CD4-positive, alpha-beta T cell treated with Interleukin-12 subunit alpha and Interleukin-12 subunit beta, for 1 hour (primary cell): ENCODE measurements at places on chromosomes 1 and 21.

DNA sequence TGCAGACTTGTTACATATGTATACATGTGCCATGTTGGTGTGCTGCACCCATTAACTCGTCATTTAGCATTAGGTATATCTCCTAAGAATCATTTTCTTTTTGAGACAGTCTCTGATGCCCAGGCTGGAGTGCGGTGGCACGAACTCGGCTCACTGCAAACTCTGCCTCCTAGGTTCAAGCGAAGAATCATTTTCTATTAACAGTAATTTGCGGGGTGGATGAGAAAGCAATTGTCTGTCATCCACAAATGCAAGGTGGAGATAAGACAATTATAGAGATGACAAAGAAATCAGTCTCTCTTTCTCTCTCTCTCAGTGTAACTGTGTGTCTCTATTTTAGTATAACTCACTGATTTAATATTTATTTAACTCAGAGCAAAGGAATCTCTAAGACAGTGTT lies 131.0 kb upstream of the KIAA1614 start:
- no peak for DNase-seq

DNA sequence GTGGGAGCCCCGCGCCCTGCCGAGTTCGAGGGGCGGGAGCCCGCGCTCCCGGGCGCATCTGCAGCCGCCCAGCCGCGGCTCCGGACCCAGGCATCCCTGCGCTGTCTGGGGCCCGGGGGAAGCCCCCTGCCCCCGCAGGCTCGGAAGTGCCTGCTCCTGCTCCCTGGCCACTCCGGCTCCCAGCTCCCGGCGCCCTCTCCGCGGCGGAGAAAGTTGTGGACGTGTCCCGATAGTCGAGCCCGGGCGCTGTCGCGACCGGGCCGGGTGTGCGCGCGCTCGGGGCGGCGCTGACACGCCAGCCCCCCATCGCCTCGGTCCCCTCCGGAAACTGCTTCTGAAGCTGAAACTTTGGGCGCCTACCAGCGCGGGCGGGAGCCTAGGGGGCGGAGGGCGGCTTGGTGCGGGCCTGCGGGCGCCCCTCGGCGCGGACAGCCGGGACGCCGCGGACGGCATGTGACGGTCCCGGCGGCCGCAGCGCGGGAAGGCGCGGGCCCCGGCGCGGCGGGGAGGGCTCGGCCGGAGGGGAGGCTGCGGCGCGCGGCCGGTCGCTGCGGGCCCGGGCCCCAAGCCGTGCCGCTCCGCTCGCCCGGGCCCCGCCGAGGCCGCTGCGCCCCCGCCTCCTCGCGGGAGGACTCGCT lies 515 bp downstream of the MAN1C1 start:
- DNase-seq, result peak; percentile 35

DNA sequence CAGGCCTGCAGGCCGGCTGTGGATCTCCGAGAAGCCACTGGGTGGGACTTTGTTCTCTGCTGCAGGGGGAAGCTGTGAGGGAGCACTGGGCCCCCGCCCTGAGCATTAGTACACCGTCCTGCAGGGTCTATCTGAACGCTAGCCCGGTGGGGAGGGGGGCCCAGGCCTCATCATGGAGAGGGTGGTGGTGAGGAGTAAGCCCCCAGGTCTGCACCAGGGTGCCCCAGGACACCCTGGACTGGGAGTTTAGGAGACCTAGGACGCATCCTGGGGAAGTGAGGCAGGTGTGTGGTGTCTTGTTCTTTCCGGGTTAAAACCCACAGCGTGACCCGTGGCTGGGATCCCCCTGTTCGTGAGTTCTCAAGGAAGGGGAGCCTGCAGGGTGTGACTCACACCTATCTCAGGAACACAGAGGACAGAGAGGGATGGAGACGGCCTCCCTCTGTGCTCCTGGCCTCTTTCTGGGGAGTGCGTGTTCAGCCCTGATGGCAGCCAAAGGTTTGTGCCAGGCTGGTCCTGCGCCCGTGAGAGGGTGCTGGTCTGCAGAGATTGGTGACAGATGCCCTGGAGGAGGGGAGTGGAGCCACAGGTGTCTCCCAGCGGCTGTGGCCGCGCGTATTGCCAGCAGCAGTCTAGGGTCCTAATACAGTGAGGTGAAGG lies 44.8 kb downstream of the AGPAT3 start:
- DNase-seq, result no peak

DNA sequence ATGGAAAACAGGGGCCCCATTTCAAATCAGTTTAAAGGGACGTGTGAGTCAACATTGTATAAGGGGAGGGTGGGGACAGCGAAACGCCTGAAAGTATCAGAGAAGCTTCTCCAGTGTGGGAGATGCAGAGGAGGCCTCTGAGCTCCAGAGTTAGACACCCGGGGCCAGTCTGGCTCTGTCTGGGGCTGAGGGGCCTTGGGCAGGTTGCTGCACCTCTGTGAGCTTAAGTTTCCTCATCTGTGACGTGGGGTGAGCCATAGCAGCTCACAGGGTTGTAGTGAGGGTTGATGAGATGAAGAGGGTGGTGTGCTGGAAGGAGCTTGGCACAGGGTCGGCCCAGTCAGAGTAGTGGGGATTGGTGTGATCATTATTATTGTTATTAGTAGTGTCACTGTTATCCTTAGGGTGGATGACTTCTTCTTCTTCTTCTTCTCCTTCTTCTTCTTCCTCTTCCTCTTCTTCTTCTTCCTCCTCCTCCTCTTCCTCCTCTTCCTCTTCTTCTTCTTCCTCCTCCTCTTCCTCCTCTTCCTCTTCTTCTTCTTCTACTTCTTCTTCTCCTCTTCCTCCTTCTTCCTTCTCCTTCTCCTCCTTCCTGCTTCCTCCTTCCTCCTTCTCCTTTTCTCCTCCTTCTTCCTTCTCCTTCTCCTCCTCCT lies 282.0 kb downstream of the PTPRU start:
- no peak for DNase-seq

GRCh38 chr21:24870633-24871032 lies 736.6 kb downstream of the MRPL39 start:
- no peak for DNase-seq

DNA sequence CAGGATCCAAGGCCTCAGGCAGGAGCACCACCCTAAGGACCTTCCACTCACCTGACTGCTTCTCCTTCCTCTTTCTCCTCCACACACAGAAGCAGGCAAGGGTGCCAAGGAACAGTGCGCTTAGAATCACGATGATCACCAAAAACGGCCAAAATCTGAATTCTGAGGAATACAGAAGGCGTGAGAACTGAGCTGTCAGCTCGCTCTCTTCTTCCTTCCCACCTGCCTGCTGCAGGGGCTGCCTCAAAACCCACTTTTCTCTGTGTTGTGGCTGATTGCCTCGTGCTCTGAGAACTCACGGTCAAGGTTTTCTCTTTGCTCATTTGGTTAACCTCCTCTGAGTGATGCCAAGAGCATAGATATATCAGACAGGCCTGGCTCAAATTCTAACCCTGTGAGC lies 23.8 kb downstream of the CD244 start:
- DNase-seq, result no peak

- no peak for DNase-seq
Observed at GRCh38 chr1:33930346-33931110, 66.6 kb downstream of the HMGB4 start.

DNA sequence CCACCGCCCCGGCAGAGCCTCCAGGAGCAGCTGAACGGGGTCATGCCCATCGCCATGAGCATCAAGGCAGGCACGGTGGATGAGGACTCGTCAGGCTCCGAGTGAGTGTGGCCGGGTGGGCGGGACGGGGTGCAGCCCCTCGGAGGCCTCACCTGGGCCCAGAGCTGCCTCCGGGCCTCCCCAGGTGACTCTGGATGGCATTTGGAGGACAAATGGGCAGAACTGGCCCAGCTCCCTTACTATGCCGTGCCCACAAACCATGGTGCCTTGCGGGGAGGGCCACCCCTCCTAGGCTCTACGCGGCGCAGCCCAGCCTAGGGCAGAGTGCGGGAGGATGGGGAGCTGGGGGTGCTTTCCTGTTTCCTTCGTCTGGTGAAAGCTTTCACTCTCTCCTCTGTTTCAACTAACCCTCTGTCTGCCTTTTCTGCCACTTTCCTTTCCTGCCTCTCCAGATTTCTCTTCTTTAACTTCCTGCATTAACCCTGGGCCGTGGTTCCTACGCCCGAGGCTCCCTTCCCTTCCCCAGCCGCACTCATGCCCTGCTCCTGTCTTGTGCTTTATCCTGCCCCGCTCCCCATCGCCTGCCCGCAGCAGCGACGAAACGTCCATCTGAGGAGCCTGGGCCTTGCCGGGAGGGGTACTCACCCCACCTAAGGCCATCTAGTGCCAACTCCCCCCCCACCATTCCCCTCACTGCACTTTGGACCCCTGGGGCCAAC lies 9.2 kb downstream of the PSRC1 start:
- DNase-seq, result no peak

DNA sequence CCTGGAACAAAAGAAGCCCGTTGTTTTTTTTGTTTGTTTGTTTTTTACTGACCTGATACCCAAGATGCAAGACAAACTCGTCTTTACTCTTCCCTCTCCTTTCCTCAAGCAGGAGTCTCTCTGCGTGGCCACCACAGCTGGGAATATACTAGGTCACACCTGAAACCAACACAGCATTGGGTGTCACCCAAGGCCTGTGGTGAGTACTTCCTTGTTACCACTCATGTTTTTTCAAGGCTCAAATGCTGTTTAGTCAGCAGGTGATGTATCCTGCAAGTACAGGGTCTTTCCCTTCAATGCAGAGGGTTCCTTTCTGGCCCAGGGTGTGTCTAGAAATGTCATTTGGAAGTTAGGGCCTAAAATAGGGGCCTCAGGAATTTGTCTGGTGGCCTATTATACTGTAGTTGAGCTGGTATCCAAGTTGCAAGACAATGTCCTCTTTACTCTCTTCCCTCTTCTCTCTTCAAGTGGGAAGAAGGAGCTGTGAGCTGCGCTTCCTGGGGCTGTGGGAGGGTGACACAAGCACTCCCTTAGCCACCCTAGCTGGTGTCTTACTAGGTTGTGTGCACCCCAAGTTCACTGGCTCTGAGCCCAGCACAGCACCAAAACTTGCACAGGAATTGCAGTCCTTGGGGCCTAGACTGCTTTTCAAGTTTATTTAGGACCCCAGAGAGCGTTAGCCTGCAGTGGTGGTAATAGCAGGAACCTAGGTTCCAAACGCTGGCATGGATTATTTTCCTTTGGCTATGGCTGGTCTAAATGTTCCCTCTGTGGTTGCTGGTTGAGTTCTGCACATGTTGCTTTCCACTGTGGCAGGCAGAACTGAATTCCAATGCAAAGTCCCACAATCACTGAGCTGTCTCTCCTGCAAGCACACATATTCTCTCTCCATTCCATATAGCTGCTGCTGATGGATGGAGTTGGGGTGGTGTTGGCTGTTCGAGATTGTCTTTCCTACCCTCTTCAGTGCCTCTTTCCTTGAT lies 91.4 kb upstream of the LYPLAL1 start:
- no peak for DNase-seq

DNA sequence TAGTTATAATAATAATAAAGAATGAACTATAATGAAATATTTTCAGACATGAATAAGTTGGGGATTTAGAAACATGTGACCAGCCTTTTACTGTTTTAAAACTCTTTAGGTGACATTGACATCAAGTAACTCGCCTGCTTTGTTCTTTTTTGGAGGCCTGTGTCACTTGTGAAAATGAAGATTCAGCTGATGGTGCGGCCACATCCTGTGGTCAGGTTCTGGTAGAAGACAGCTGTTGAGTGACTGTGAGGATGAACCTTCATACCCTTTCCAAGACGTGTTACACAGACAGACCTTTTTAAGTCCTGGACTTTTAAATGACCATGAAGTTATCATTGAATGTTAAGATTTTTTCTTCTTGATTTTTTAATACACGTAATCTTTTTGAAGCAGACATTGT lies 10.3 kb downstream of the UTS2 start:
- no peak for DNase-seq

GRCh38 chr1:172499636-172500141 lies 33.3 kb upstream of the SUCO start:
- DNase-seq, result no peak

DNA sequence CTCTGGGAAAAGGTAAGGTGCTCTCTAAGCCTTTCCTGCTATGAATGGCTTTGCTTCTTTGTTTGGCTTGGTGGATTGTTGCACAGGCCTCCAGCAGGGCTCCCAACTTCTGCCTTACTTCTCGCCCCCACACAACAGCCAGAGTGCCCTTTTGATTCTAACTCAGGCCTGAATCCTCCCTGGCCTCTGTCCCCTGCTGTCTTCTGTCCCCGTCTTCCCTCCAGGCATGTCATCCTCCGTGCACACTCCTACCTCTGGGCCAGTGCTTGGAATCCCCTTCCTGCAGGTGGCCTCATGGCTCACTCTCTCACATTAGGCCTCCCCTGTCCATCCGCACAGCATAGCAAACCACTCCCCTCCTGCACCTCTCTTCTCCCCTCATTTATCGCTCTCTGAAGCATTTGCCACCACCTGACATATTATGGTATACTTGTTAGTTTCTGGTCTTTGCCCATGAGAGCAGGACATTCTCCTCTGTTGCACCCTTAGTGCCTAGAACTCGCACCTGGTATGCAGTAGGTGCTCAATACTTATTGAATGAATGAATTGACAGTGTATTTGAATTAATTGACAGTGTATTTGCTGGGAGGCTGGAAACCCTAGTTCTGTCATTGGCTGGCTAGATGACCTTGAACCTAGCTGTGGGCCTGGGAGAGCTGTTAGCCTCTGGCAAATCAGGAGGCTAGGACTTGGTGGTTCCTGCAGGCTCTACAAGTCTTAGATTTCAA lies 2.9 kb downstream of the ZDHHC18 start:
- DNase-seq, result no peak

GRCh38 chr1:214332946-214333798 lies 52.2 kb downstream of the SMYD2 start:
- peak; percentile 24 for DNase-seq

DNA sequence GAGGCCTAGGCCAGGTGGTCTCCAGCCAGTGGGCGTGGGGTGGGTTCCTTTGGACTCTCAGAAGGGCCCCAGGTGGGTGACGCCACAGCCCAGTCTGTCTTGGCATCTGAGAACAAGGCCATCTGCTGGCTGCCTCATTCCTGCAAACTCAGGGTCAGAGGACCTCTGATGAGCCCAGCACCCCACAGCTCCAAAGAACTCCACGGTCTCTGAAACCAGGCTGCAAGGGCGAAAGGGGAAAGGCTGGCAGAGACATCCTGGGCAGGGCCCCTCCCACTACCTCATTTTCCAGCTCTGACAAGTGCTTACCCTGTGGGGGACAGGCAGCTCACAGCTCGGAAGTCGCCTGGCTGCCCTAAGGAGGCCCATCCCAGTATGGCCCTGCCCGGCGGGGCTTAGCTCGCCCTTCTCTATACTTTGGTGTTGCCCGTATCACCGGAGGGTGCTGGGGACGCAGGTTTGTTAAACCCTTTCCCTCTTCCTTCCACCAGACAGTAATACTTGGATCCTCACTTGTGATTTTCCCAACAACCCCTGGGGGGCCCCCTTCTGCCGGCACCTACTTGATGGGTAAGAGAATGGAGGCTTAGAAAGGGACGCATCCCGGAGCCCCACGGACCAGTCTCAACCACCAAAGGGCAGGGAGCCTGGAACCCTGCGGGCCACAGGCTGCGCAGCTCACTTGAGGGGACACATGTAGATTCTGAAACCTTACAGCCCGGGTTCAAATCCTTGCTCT lies 10.9 kb upstream of the EDN2 start:
- DNase-seq, result no peak

DNA sequence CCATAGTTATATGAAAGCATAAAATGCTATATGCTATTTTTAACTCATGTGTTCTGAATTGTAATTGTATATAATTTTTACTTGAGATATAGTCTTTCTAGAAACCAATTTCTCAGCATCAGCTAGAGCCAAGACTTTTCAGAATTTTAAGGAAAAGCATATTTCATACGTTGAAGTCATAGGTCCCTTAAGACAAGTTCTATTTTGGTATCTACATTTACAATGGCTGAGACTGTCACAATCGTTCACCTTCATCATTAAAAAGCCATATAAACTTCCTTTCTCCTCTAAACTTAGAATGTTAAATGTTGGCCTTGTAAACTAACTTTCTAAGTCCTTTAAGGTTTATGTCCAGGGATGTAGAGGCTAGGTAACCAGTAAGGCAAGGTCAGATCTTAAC lies 104.1 kb downstream of the LRRC40 start:
- DNase-seq, result no peak
